ENCODE measurements at places on chromosomes 16 and 17.

DNA sequence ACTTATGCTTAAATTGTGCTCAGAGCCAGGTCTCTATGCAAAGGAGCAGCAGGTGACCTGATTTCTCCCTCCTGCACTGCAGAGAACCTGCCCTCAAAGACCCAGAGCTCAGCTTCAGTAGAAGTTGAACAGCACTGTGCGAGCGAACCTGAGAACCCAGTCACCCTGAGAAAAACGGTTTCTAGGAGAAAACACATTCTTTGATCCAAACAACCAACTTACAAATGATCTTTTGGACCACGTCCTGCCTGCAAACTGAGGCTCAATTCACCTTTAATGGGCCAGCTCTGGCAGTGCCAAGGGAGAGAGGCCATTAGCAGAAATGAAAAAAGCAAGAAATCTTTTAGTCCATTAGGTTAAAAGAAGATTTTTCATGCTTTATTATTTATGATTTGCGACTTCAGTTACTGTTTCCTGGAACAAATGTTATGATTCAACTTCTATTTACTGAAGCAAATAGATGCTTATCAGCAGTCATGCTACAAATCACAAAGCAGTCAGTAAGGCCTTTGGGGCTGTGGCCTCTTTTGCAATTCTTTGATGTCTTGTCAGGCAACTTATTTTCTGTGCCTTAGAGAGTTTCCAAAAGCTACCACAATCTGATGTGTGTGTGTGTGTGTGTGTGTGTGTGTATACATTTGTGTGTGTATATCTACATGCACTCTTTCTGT, 65.7 kb upstream of the LRRC37A3 start:
- DNase-seq: peak; percentile 84

- DNase-seq: no peak
These were observed 370.1 kb upstream of the ZFHX3 start for GRCh38 chr16:73418051-73418450.

DNA sequence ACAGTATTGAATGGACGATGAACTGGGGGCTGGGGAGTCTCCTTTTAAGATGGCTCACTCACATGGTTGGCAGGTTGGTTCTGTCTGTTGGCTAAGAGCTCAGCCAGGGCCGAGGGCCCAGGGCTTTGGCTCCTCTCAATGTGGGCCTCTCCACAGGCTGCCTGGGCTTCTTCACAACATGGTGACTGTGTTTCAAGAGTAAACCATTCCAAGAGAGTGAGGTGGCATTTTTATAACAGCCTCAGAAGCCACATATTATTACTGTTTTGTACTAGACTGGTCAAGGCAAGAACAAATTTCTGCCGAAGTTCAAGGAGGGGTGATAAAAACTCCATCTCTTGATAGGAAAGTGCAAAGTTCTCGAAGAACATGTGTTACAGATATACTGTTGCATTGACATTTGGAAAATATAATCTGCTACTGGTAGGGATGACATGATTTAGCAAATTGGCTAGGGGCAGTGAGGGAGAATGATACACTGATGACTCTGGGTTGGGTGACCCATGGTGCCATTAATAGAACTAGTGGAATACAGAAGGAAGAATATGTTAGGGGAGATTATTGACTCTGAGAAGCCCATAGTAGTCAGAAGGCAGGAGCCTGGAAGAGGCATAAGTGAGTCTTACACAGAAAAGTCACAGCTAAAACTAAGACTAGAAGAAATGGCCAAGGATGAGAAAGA, 13.7 kb downstream of the KRABD2 start:
- DNase-seq: no peak

DNA sequence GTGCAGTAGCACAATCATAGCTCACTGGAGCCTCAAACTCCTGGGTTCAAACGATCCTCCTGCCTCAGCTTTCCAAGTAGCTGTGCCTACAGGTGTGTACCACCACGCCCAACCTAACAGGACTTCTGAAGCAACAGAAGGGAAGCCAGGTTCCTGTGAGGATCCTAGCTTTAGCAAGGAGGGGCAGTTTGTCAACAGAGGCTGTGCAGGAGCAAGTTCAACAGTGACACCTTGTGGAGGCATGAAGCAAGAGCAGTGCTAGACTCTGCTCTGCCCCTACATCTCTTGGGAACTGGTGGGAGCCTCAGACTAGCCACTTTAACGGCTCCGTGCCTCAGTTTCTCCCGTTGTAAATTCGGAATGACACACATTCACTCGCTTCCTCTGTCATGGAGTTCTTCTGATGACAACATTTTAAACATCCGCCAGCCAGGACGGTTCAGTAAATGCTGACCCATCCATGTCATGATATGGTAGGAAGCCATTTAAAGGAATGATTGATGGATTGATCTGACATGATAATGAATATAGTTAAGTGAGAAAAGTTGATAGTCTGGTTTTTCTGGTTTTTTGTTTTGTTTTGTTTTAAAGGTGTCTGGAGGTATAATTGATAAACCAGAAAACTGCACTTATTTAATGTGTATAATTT, 218.7 kb downstream of the MRTFB start:
- peak; percentile 44 for DNase-seq

GRCh38 chr16:22937169-22937568, 123.2 kb downstream of the HS3ST2 start:
- DNase-seq: no peak

- DNase-seq: no peak
These were observed 22.9 kb downstream of the SLFN12L start for GRCh38 chr17:35514564-35514963.

DNA sequence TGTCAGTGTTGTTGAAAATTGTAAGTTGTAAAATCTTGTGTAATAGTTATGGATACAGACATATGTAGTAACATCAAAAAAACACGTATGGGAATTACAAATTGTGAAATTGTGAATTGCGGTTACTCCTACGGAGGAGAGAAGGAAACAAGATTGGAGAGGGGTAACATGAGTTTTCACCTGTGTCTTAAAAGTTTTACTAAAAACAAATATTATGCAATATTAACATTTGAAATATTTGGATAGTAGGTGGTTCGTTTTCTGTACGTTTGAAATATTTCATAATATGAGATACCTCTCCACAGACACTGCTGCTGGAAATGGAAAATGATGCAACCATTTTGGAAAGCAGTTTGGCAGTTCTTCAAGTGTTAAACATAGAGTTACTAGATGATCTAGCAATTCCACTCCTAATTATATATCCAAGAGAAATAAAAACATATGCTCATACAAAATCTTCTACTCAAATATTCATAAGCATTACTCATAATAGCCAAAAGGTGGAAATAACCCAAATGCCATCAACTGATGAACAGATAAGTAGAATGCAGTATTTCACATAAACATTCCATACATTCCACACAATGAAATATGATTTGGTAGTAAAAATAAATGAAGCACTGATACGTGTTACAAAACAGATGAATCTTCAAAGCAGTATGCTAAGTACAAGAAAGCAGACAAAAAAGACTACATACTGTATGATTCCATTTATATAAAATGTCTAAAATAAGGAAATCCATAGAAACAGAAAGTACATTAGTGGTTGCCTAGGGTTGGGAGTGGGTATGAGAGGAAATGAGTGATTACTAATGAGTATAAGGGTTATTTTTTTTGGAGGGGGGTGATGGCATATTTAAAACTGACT, 40.7 kb upstream of the ABCA10 start:
- DNase-seq: no peak

DNA sequence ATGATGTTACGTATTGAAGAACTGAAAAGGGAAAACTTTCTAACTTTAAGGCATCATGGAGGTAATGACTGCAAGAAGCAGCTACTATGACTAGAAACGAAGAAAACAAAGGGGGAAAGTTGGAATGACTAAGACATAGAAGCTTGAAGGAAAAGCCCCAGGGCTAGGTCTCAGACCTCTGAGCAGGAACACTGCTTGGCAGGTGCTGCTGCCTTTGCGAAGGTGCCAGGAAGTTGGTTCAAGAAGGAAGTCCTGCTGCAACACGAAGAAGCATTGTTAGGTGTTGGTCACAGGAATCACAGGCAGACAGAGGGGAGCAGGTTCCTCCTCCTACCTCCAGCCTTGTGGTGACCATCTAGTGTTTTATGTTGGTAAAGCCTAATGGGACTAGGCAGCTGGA, 48.1 kb upstream of the HS3ST4 start:
- no peak for DNase-seq

GRCh38 chr16:67845291-67846062, 1.3 kb upstream of the NUTF2 start:
- no peak for DNase-seq

DNA sequence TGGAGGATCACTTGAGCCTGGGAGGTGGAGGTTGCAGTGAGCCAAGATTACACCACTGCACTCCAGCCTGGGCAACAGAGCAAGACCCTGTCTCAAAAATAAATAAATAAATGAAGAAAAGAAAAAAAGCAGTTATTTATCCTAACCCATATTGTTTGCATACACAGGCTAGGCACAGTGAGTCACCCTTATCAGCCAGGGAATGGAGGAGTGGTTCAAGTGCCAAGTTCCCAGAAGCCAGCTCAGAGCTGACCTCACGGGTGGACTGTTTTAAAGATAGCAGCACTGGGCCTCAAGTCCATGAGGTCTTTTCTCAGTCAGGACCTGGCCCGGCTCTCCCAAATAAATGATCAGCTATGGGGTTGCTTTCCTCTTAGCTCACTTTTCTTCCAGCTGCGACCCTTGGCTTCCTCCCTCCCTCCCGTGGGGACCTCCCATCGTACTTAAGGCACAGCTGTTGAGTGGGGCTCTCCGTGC, 22.6 kb upstream of the MGAT5B start:
- DNase-seq: no peak

DNA sequence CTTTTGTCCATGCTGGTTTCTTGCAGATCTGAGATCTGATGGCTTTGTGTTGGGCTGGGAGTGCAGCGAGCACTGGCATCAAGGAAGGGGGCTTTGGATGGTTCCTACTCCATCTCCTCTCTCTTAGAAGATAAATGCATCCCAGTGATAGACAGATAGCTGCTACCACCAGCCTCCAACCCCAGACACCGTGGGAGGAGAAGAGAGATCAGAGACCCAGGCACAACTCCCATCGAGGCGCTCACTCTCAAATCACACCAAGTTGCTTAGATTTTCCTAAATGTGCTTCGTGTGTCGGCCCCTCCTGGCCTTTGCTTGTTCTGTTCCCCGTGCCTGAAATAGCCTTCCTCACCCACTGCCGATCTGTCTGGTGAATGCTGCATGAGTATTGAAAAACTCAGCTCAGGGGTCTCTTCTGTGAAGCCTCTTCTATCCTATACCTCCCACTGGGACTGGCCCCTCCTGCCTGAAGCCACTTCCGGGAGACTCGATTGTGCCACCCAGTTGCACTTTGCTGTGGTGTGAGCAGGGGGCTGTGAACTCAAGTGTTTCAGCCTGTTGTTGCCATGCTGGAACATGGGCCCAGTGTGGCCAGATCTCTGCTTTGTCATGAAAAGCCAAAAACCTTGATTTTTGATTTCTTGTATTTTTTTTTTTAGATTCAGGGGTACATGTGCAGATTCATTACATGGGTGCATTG, 242.7 kb downstream of the GSG1L start:
- DNase-seq: no peak

GRCh38 chr17:36864827-36865430, 72.3 kb upstream of the LHX1 start:
- DNase-seq: no peak

Measured in CD4-positive, alpha-beta T cell treated with Interleukin-12 subunit alpha and Interleukin-12 subunit beta, for 1 hour (primary cell).